ENCODE measurements at places on chromosomes 6 and 20. TPM values are rescaled to one million over a fixed set of nuclear protein-coding genes. Genes with fewer than 3 reads are reported as not detected.

GRCh38 chr20:24989162-24989561 lies 3.4 kb downstream of the APMAP start:
- no peak for DNase-seq

DNA sequence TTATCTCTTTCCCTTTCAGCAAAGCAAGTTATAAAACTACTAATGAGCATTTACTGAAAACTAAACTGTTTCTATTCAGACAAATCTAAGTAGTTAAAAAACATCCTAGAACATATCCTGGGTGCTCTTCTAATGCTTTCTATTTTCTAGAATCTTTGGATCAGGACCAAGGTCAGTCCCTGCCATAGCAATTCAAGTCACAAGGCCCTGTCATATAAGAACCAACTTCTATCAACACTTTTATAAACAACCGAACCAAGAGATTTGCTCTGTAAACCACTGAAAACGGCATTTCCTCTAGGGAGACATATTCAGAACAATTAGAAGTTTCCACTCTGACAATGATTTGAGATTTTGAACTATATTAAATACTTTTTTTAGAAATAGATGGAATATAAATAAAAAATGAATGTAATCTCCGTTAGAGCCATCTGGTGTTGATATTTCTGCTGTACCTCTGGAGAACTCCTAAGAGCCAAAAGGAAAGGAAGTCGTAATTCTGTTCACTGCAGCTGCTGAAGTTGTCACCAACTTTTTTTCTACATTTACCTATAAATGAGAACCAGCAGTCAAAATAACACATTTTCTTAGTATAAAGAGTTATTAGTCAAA lies 51.4 kb upstream of the LGSN start:
- no peak for DNase-seq

DNA sequence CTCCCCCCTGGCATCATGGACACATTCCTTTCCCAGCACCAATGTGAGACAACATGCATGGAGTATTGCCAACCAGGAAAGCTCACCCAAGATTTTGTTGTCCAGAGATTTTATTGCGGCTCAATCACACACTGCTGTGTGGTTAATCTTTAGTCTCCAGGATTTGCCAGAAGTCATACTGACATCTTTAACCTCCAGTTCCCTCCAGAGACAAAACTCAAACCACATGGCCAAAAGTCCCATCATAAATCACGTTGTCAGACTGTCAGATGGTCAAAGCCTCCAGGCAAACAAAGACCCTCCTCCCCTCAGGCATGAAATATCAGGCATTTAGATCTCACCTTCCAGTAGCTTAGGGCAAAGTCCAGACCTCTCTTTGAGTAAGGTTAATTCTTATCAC lies 97.3 kb upstream of the OPRM1 start:
- DNase-seq = no peak

GRCh38 chr6:6556738-6557503 lies 31.6 kb upstream of the LY86 start:
- peak; percentile 14 for DNase-seq

- no peak for DNase-seq
Measured at GRCh38 chr6:156150391-156150790, 626.8 kb upstream of the ARID1B start.

GRCh38 chr20:8089668-8090067 lies 42.4 kb upstream of the PLCB1 start:
- no peak for DNase-seq

- DNase-seq = no peak
Measured at GRCh38 chr20:47361057-47361915, 4.8 kb upstream of the ZMYND8 start.

DNA sequence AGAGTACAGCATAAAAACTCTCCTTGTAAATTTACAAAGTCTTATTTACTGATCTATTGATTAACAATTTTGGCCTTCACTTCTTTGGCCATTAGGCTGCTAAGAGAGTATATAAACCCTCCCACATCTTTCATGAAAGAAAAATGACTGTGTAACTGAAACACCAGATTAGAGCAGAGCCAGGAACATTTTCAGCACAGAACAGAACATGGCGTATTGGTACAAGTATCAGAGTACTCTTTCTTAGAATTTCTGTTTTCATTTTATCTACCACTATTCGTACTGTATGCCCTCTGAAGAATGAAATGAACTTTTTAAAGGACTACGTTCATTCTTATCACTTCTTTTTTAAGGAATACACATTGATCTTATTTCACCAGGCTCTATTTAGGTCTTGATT lies 550.2 kb downstream of the ADGRB3 start:
- no peak for DNase-seq

DNA sequence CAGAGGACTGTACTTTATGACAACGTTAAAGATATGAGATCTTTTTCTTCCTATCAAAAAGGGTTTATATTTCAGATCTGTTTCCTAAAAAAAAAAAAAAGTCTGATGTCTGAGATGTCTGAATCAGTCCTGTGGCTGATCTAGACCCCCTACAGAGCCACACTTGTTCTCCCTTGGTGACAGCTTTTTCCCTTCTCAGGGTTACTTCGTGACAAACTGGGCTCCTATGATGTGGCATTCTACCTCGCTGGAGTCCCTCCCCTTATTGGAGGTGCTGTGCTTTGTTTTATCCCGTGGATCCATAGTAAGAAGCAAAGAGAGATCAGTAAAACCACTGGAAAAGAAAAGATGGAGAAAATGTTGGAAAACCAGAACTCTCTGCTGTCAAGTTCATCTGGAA lies 134.5 kb downstream of the SLC16A10 start:
- DNase-seq = no peak

DNA sequence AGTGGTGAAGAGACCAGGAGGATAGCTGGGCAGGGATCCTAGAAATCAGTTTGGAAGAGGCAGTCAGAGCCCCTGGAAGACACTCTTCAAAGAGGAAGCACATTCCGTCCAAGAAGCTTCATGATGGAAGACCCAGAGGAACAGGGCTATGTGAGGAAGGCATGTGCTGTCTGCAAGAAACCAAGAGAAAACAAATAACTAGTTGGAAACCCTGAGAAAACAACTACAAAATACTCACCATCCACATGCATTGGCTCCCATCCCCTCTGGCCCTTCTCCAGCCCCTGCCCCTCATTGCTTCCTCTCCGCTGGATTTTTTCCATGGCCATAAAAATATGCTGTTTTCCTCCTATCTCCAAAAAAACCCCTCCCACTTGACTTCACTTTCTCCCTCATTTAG lies 40.9 kb upstream of the SMOC2 start:
- DNase-seq = no peak

CTAGE9 gene
- not detected for total RNA-seq

SLA2 gene
- total RNA-seq = 19.4 TPM

CCHCR1 gene
- 21.8 TPM for total RNA-seq

EBF4 gene
- 6.2 TPM for total RNA-seq

SLC17A4 gene
- under 0.01 TPM for total RNA-seq

DDX43 gene
- total RNA-seq = 0.54 TPM

RAB32 gene
- 33.1 TPM for total RNA-seq
